ENCODE measurements at places on chromosomes 12 and 14. TPM values are rescaled to one million over a fixed set of nuclear protein-coding genes. Genes with fewer than 3 reads are reported as not detected.

The SLC17A8 gene
- total RNA-seq, result not detected

The ANO4 gene
- 0.07 TPM for total RNA-seq

The TMEM30B gene
- total RNA-seq, result 0.30 TPM

The EDDM3A gene
- total RNA-seq, result not detected

The ACOT2 gene
- total RNA-seq, result 50.8 TPM

The AQP5 gene
- not detected for total RNA-seq

The SERPINA3 gene
- total RNA-seq, result 12.5 TPM

The FAIM2 gene
- not detected for total RNA-seq

The ABCC9 gene
- not detected for total RNA-seq

The GZMH gene
- not detected for total RNA-seq

The VPS29 gene
- total RNA-seq, result 162 TPM

The CD4 gene
- not detected for total RNA-seq

The ANKRD33 gene
- not detected for total RNA-seq

The KRT2 gene
- total RNA-seq, result not detected

The RPS6KL1 gene
- total RNA-seq, result 0.44 TPM

The CLEC1A gene
- not detected for total RNA-seq
